ENCODE measurements at places on chromosomes 5 and 9.

DNA sequence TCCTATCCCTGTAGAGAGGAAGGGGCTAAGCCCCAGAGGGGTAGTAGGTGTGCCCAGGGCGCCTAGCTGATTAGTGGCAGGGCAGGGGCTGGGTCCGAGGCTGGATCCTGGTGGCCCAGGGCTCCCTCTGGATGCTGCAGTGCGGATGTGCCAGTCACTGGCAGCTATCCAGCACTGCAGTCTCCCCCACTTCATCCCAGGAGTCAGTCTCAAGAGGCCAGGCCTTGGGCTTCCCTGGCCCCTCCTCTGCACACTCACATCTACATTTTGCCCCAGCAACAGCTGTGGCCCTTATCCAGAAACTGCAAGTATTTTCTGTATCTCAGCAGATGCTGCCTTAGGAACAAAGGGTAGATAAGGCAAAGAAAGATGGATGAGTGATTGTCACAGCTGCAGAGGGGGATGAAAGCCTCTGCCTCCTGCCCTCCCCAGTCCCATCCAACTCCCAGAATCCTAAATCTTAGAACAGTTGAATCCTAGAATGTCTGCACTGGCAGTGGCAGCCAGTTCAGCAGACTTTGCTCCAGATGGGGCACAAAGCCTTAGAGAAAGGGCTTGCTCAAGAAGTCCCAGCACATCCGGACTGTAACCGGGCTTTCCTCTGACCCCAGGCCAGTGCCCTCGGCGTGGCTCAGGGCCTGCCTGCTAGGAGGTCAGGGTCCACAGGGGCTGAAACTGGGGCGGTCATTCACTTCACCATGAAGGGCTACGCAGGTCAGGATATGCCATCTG, 1.6 kb downstream of the ANXA6 start:
- H3K4me1 ChIP-seq: peaks cover 75% of the 10 kb centered on the region
- H3K36me3 ChIP-seq: peaks cover 4% of the 10 kb centered on the region
- DNase-seq: no peak
- peak overlapping the region; percentile 97 for H3K27ac ChIP-seq

DNA sequence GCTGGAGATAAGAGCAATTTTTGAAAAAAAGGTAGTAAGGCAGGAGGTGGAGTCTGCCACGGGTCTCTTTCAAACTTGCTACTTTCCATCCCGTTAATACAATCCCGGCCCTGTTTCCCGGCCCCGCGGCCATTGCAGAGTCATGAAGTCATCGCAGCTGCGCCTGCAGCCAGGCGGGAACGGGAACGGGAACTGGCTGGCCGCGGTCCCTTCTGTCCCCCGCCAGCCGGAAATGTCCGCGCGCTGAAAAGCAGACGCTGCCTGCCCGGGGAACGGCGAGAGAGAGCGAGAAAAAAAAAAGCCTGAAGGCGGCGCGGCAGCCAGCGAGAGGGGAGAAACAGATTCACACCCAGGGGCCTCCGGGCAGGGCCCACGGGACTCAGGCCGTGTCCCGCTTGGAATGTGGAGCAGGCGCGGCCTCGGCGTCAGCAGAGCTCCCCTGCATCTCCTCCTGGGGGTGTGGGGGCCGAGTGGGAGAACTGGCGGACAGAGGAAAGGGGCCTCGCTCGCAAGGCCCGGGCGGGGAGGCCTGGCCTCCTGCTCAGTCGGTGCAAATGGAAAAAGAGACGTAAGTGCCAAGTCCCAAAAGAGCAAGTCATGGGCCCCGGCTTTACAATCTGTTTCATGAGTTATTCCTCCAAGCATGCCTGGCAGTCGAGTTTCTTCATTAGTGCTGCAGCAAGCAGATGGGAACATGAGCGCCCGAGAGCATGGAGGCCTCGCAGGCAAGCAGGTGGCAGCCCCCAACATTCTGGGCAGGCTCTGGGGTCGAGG, 201.2 kb upstream of the GAS1 start:
- H3K4me1 ChIP-seq: peaks cover 8% of the 10 kb centered on the region
- H3K27me3 ChIP-seq: peaks cover 22% of the 10 kb centered on the region
- H3K4me3 ChIP-seq: peak overlapping the region; percentile 74

DNA sequence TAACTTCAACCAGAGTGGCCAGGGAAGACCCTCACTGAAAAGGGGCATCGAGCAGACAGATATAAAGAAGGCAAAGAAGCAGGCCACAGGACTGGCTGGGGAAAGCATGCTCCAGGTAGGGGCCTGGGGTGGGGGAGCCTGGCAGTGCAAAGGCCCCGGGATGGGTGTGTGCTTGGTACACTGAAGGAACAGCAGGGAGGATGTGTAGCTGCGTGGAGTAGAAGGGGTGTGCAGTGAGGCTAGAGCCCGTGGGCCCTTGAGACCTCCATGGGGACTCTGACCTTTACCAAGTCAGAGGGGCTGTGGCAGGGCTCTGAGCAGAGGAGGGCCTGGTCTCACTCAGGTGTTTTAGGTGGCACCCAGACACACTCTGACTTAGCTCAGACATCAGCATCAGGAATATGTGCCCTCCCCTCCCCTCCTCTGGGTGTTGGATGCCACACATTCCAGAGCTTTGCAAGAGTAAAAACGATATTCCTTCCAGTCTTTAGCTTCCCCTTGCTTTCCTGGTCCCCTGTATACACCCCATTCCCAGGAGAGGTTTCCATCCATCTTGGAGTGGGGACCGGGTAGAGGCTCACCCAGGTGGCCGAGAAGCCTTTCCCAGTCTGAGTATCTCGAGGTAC, 7.6 kb downstream of the TRIM7 start:
- no peak overlapping the region for H3K4me3 ChIP-seq
- H3K27me3 ChIP-seq: peaks cover 8% of the 10 kb centered on the region
- H3K4me1 ChIP-seq: peaks cover 7% of the 10 kb centered on the region
- no peaks in the 10 kb centered on the region for H3K36me3 ChIP-seq

DNA sequence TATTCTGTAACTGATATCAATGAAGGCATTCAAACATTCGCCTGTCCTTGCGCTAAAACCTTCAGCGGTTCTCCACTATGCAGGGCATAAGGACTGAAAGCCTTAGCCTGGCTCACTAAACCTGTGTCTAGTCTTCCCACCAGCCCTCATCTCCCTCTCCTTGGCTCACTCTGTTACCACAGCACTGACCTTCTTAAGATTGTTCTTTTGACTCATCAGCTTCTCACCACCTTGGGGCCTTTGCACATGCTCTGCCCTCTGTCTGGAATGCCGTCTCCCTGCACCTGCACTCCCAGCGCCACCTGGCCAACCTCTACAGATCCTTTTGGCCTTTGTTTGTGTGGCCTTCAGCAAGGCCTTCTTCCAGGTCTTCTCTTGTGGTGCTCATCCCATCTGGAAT, 131.8 kb upstream of the IER5L start:
- no peak overlapping the region for H3K4me3 ChIP-seq
- H3K4me1 ChIP-seq: no peaks in the 10 kb centered on the region
- peaks cover 2% of the 10 kb centered on the region for H3K27me3 ChIP-seq
- no peaks in the 10 kb centered on the region for H3K36me3 ChIP-seq
- H3K27ac ChIP-seq: no peak overlapping the region

DNA sequence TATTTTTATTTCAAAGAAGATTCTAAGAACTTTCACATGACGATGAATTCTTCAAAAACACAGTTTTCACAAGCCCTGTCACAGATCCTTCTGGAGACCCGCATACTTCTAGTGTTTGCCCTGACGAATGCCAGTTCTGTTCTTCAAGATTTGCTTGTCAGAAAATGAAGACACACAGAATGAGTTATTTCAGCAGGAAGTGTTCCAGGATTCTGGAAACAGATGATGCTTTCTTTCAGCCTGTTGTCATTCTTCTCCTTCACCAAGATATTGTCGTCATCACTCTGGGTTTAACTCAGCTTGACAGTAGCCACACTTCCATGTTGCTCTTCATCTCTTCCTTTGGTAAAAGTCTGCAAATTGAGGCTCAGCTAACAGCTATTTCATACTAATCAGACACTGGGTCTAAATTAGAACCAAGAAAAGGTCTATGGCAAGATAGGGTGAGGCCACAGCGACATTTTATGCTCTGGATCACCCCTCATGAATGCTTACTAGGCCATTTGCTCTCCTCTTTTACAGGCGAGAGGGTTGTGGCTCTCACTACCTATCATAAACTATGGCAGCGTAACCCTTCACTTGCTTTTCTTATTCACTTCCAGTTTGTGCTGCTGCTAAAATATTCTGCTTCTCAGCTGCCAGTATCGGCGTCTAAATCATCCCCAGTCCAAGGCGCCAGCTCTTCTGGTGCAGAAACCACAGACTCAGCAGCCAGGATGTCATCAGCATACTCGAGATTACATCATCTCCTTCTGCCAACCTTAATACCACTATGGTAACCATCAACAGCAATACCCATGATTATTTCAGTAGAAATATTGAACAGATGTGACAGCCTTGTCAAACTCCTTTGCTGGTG, 159.6 kb upstream of the TBCA start:
- H3K36me3 ChIP-seq: no peaks in the 10 kb centered on the region
- peaks cover 9% of the 10 kb centered on the region for H3K4me1 ChIP-seq
- H3K4me3 ChIP-seq: no peak overlapping the region
- H3K27me3 ChIP-seq: peaks cover 5% of the 10 kb centered on the region

DNA sequence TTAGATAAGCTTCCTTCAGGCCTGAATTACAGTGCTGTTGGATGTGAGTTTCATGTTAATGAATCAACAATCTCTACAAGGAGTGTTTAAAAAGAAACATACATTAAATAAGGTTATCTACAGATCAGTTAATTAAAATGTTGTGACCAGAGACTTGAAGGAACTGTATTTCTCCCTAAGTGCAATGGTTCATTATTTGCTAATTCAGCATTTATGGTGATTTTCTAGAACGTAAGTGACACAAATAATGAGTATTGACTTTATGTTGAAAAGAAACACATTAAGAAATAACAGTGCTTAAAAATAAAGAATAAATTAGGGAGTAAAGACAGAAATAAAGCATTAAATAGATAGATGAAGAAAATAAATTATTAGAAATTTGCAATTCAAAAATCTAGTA, 74.5 kb downstream of the ADAMTSL1 start:
- no peaks in the 10 kb centered on the region for H3K27me3 ChIP-seq
- no peak overlapping the region for H3K4me3 ChIP-seq
- no peaks in the 10 kb centered on the region for H3K4me1 ChIP-seq
- H3K36me3 ChIP-seq: no peaks in the 10 kb centered on the region
- no peak for DNase-seq
